Fibroblast of lung (primary cell): ENCODE measurements at places on chromosomes 2 and 18.

DNA sequence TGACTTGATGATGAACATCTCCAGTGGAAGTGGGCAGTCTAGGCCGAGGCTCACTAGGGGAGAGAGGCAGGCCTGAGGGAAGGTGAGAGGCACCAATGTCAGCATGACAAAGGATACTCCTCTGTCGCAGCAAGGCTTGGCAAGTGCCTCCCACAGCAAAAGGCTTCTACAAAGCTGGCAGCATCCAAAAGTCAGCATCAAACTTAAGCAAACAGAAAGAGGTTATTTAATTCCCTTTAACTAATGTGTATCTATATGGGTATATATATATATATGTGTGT, 41.6 kb downstream of the NIFK start:
- DNase-seq: no peak

DNA sequence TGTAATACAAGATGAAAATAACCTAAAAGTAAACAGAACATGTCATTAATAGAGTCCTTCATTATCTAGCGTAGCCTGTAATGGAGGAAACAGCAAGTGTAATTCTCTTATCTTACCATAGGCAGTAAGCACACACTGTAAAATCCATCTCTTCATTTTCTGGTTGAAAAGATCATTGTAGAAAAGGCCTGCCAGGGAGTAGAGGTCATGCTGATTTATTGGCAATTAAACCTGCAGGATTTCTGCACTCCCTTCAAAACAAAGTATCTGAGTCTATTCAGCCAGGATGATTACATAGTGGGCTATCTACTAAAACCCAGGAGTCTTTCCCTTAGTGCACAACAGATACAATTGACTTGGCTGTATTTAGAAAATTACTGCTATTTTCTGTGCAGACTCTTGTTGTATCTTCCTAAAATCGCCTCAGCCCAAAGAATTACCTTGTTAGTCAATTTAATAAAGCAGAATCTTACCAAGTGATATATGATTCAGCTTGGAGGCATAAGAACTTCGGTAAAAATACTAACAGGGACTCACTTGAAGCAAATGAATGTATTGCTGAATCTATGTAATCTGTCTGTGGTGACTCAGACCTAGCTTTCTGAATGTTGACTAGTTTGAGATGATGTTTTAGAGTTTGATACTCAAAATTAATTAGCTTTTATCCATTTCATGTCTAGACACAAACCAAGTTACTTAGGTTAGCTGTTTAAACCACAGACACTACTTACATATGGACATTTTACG, 250.4 kb upstream of the STON1 start:
- no peak for DNase-seq

DNA sequence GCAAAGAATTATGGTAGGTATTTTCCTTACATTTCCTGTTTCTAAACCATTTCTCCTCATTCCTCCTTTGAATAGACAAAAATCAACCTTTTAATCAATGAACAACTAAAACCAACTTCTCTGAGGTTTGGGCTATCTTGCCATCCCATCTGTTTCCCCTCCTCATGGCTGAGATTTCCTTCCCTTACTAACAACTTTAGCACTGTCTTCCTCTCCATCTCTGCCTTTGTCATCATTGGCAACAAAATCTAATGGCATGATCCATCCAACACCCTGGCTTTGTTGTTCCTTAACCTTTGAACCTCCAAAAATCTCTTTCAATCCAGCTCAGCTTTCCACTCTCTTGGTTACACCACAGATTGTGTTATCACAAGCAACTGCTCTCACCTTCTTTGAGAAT, 95.3 kb upstream of the FAM136A start:
- no peak for DNase-seq

DNA sequence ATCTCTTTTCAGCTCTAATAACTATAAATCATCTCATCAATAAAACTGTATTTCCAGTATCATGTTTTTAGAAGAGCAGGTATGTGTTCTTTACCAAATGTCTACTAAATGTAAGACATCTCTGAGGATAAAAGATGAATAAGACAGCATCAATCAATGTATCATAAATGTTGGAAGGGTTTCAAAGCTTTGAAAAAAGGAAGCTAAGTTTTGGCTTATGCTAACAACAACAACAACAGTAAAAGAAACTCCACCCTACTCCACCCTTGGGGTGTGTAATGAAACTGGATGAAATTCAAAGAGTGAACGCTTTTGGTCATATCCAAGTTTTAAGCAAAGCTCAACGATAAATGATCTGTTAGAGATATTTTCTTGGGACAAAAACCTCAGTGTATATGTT, 17.1 kb downstream of the PRKD3 start:
- no peak for DNase-seq
